ENCODE measurements at places on chromosomes 4 and X. TPM values are rescaled to one million over a fixed set of nuclear protein-coding genes. Genes with fewer than 3 reads are reported as not detected.

ARMCX4 gene
- total RNA-seq = 12.7 TPM

CYSLTR1 gene
- total RNA-seq = 3.5 TPM

WDR17 gene
- 9.4 TPM for total RNA-seq

GRIA2 gene
- 0.32 TPM for total RNA-seq

YY2 gene
- total RNA-seq = 1.9 TPM

FGA gene
- total RNA-seq = 20.9 TPM

CFAP47 gene
- 0.17 TPM for total RNA-seq

ZNF595 gene
- 17.6 TPM for total RNA-seq

CTAG1B gene
- total RNA-seq = not detected

GRCh38 chrX:130171446-130172126 is at the start of gene RAB33A:
RAB33A (plus strand) TSS chrX:130171962; CDS start chrX:130172063, 101 bp downstream.
- no peak for DNase-seq

DNA sequence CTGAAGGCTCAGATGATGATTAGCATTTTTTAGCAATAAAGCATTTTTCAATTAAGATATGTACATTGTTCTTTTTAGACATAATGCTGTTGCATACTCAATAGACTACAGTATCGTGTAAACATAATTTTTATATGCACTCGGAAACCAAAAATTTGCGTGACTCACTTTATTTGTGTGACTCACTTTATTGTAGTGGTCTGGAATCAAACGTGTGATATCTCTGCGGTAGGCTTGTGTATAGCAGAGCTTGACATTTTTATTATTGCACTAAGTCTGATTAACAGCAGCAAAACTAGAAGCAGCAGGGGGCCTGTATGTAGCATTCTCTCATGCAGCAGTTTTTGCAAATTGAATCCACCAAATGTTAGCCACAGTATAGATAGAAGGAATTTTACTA is 119.1 kb upstream of the PRDX4 start:
- DNase-seq = no peak

- DNase-seq = no peak
These were observed 90.7 kb upstream of the PDHA2 start for GRCh38 chr4:95749204-95749603.

- no peak for DNase-seq
These were observed 173.6 kb downstream of the RCHY1 start for GRCh38 chr4:75340561-75340960.

- DNase-seq = no peak
These were observed 495.6 kb downstream of the KCNIP4 start for GRCh38 chr4:21452931-21453330.

- DNase-seq = no peak
These were observed 264.5 kb upstream of the EMCN start for GRCh38 chr4:100782356-100782755.

DNA sequence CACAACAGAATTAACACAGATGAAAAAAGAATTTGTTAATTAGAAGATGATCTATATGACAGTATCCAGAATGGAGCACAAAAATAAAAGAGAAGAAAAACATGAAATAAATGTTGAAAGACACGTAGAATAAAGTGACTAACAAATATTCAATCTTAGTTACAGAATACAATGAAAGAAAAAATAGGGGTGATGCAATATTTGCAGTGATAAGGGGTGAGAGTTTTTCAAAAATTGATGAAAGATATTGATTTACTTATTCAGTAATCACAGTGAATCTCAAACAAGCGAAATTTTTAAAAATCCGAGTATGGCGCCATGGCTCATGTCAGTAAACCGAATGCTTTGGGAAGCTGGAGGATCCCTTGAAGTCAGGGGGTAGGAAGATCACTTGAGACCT is 20.2 kb upstream of the RAB28 start:
- no peak for DNase-seq

DNA sequence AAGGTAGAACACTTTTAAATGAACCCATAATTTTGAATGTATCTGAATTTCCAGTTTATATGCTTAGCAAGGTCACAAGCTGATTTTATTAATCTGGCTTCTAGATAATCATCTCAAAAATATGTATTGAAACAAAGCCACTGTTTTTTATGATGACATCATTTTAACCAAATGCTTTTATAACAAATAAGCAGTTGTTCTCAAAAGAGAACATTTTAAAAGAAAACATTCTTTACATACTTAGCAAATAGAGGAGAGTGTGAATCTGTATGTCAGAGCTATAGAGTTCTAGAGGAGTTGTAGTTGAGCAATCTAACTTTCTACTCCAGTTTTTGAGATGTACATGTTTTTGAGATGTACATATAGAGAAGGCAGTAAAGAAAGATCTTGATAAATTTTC is 42.5 kb downstream of the LAMP2 start:
- DNase-seq = no peak

- no peak for DNase-seq
These were observed 13.5 kb upstream of the CXCL6 start for GRCh38 chr4:73822812-73823504.

GRCh38 chr4:74475091-74475800 is 30.3 kb downstream of the AREG start:
- peak; percentile 71 for DNase-seq

GRCh38 chr4:147284256-147284835 is 196.6 kb upstream of the EDNRA start:
- DNase-seq = no peak

DNA sequence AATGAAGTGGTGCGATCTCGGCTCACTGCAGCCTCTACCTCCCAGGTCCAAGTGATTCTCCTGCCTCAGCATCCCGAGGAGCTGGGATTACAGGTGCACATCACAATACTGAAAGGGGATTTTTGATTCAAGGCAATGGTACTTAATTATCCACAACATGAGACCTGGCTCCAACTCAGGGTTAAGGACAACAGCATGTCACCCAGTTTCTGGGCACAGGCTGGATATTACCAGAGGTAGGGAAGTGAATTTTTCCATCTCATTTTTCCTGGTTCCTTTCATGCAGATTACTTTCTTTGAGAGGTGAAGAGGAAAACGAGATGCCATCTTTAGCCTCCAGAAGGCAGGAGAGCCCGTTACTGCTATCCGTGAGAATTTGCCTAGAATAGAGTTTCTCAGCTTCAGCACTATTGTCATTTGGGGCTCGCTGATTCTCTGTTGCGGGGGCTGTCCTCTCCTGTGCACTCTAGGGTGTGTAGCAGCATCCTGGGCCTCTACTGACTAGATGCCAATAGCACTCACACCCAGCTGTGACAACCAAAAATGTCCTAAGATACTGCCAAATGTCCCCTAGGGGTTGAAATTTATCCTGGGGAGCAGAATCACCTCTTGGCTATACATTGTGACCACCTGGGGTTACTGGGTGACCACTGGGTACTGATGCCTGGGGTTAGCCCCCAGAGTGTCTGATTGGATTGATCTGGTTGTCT is 121.8 kb upstream of the NDP start:
- no peak for DNase-seq

GRCh38 chrX:143788265-143788664 is 67.7 kb upstream of the SPANXN2 start:
- DNase-seq = no peak

Measured in mucosa of gallbladder (tissue), 1 donor.